ENCODE measurements at places on chromosomes 3 and 15. TPM values are rescaled to one million over a fixed set of nuclear protein-coding genes. Genes with fewer than 3 reads are reported as not detected.

The C3orf49 gene
- not detected for total RNA-seq

The DZIP1L gene
- 11.1 TPM for total RNA-seq

The CDHR4 gene
- not detected for total RNA-seq

The CATSPER2 gene
- total RNA-seq: 3.5 TPM

The RCCD1 gene
- 23.6 TPM for total RNA-seq

The PHC3 gene
- total RNA-seq: 53.8 TPM

The MKRN2OS gene
- total RNA-seq: not detected

The RARB gene
- total RNA-seq: not detected

The CD47 gene
- 89.7 TPM for total RNA-seq

The ECE2 gene
- not detected for total RNA-seq

The WDR93 gene
- 0.18 TPM for total RNA-seq

The HOMER2 gene
- total RNA-seq: 35.9 TPM

The LOXL1 gene
- total RNA-seq: 18.6 TPM

The GOLGA6B gene
- not detected for total RNA-seq

The ZPLD1 gene
- not detected for total RNA-seq

The WNT5A gene
- total RNA-seq: 0.54 TPM

The CHRNA5 gene
- total RNA-seq: 52.4 TPM

The BCL2A1 gene
- total RNA-seq: 4.7 TPM

The KLF15 gene
- 0.10 TPM for total RNA-seq

The TF gene
- total RNA-seq: 9.5 TPM

The SPINK8 gene
- not detected for total RNA-seq

The LIPH gene
- total RNA-seq: 19.9 TPM

The CACNA1D gene
- 23.0 TPM for total RNA-seq

The FBLN2 gene
- total RNA-seq: 0.44 TPM

The ZNF774 gene
- total RNA-seq: 5.2 TPM

The TUSC7 gene
- not detected for total RNA-seq

The EFHB gene
- total RNA-seq: 0.46 TPM

The PLA1A gene
- not detected for total RNA-seq

The SLCO3A1 gene
- total RNA-seq: 20.6 TPM

The ENTPD3 gene
- not detected for total RNA-seq

The SRGAP3 gene
- 0.82 TPM for total RNA-seq

The CTXN2 gene
- total RNA-seq: 0.05 TPM

The P2RY1 gene
- total RNA-seq: 0.08 TPM

The CLEC3B gene
- not detected for total RNA-seq

All from Panc1 (cell line).